ENCODE measurements at places on chromosomes 13 and 19.

DNA sequence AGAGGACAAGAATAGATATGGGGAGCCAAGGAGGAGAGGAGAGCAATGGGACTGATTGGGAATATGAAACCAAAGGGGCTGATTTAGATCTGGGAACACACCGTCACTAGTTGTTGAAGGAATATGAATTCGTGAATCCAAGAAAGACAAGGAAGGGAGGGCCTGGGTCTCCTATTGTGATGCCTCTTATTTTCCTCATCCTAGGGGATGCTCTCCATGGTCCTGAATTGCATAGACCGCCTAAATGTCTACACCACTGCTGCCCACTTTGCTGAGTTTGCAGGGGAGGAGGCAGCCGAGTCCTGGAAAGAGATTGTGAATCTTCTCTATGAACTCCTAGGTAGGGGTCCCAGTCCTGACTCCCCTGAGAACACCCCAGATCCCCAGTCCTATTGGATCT is 21.5 kb downstream of the RYR1 start:
- DNase-seq, result no peak

GRCh38 chr19:34124828-34125227 is 47.5 kb upstream of the LSM14A start:
- no peak for DNase-seq

DNA sequence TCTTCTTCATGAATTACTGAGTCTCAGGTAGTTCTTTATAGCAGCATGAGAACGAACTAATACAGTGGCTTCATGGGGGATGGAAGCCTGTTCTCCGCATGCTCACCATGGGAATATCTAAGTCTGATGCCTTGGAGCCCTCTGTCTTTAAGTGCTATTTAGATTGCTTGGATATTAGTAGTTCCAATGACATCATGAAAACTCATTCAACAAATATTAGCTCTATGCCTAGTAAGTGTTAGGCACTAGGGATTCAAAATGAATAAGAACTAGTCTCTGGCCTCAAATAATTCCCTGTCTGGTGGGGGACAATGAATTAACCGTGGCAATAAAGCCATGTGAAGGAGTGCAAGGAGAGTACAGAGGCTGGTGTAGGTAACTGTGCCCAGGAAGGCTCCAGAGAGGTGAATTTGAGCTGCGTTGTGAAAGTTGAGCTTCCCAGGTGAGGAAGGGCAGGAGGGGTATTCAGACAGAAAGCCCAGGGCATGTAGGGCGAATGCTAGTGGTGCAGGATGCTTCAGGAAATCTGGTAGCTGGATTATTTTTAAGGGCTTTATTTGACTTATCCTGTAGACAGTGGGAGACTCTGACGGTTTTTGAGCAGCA is 6.1 kb upstream of the WASF3 start:
- DNase-seq, result no peak

DNA sequence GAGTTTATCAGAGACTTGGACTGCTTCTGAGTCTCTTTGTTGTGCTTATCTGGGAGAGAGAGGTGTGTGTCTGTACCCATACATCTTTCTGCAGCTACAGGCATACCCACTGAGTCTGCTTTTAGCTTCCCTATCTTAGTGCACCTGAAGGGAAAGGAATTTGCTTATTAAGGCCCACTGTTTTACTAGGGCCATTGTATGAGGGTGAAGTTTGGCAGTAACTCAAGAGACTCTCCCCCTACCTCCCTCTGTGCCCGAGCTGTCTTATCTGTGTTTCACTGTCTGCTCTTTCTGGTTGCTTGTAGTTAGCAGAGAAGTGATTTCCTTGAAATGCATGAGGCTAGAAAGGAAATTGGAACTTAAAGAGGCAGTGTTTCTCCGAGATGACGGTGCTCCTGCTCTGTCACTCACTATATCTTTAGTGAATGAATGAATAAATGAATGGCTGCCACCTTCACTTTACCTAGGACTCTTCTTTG is 678 bp upstream of the CD33 start:
- no peak for DNase-seq

DNA sequence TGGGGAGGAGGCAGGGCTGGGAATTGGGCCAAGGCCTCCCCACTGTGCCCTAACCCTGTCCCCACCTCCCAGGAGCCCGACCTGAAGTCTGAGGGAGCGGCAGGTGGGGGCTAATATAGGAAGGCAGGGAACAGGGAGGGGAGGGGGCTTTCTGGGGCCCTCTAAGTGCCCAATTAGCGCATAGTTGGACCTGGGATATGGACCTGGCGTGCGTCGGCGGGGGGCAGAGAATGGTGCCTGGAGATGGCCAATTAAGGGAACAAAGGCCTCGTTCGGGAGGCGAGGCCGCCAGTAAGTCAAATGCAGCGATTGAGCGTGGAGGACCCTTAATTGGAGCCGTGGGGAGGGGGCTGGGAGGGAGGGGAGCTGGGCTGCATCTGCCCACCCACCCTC is at the start of gene C19orf85:
C19orf85 (minus strand) TSS at position 90 of the 393 bp plus-strand sequence. CDS start 197 bp downstream, outside the sequence.
- DNase-seq, result no peak

DNA sequence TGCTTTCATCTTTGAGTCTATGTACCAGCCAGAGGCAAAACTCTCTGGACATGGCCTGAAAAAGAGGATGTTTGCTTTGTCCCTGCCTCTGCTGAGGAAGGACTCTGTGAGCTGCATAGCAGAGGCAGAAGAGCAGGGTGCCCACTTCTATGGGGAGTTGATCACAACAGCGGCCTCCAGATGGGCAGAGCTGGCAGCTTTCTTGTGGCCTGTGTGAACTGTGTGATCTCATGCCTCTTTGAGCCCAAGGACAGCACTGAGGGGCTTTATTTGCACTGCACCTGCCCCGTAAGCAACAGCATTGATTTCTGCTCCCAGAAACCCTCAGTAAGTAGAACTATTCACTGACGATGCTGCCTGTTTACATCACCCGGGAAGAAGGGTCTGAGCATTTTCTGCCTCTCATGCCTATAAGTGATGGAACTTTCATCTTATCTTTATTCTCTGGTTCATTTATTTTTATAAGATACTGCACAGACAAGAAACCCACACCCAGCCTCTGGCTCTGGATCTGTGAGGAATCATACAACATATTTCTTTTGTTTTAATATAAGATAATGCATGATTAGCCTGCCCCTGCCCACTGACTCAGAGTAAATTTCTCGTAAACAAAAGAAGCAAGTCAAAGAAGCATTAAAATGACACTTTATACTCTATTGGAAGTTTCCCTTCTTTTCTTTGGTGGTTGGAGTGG is 244.2 kb upstream of the SOX21 start:
- no peak for DNase-seq
